ENCODE measurements at places on chromosomes 5 and 9.

DNA sequence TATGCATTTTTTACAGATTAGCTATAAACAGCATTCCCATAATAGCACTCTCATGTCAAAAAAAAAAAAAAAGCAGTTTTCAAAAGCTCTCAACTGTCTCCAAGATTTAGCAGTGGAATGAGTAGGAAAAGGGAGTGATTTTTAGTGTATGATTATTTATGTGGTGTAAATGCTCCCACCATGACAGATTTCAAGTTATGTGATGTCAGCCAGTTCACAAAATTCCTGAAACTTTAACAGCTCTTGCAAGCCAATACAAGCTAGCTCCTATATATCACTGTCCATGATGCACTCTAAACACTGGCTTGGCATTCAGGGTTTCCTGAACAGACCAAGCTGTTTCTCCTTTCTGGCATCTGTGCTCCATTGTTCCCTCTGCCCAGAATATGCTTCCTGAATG is 7.9 kb upstream of the ANKDD1B start:
- no peak for DNase-seq

DNA sequence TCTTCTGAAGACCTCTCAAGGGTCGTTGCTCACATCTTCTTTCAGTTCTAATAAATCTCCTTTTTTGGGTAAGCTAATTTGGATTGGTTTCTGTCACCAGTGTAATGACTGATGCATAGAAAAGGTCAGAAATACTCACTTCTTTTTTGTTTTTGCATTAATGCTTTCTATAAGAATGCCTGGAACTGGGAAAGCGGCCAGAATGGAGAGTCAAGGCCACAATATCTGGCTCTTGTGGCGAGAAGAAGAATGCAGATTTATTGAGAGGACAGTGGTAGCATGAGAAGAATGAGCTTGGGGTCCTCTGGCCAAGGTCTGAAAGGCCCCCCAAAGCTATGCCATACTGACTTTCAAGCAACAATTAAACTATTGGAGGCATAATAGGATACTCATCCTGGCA is 88.0 kb upstream of the SLC12A2 start:
- DNase-seq, result no peak

DNA sequence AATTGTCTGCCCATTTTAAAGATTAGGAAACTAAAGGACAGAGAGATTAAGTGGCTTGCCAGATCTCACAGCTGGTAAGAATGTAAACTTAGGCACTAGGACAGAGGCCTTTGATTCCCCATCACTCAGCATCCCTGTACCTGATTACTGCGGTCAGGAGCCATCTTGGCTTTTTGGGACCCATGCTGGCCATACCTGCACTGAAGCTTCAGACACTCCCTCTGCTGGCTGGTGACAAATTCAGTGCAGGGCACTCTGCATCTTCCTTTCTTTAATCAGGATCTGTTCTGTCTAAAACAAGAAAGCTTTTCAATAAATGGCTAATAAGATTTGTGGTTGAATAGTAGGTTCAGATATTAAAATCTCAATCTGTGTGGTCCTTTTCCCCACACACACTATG is 215.5 kb upstream of the RORB start:
- no peak for DNase-seq

DNA sequence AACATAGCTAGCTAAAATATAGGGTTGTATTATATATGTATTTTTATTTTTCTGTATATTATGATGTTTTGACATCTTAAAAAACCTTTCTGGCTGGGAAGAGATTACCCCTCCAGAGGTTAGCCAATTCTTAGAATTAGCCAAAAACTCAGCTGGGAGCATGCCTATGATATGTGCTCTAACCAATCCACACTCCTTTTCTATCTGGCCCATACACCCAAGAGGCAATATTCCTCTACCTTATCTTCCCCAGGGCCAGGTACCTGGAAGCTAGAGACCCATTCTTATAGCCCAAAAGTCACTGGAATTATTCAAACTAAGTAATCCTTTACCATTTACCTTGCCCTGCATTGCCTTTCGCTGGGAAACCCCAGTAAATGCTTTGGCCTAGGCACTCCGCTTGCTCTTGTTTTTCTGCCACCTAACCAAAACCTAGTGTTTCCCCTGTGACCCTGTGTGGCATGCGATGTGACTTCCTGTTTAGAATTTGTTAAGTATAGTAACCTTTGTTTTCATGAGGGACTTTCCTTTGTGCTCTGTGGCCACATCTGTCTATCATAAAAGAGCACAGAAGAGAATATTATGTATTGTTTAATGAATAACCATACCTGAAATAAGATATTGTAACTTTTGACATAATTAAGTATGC is 37.4 kb downstream of the CSNK1G3 start:
- DNase-seq, result peak; percentile 17

GRCh38 chr9:132027752-132028663 is 51.7 kb downstream of the MED27 start:
- DNase-seq, result no peak

DNA sequence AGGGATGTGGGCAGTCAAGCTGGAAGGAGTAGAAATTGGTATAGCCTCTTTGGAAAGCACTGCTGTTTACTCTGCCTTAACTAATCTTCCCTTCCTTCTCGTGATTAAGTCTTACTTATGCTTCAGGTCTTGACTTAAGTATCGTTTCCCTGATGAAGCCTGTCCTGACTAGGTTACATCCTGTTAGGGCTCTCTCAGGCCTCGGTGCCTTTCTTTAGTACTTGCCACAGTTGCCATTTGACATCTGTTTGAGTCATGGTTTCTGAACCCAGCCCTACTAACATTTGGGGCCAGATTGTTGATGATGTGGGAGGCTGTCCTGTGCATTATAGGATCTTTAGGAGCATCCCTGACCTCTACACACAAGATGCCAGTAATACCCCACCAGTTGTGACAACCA is 94.4 kb downstream of the GAPVD1 start:
- no peak for DNase-seq

- DNase-seq, result peak; percentile 46
Measured at GRCh38 chr9:70466976-70467561, 52.6 kb upstream of the KLF9 start.

DNA sequence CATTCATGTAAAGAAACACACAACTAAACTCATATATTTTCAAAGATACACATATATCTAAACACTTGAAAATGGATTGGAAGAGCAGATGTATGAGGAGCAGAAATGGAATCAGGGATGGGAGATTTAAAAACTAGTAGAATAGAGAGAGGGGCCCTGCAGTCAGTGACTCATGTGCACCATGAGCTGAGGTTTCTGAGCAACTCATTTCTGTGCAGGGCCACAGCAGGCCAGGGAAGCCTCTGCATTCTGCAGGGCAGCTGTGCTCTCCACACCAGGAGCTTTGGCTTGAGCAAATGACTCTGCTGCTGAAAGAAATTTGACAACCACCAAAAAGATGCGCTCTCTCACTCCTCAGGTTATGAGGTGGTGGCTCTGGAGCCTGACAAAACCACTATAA is 27.1 kb downstream of the LHX6 start:
- no peak for DNase-seq

DNA sequence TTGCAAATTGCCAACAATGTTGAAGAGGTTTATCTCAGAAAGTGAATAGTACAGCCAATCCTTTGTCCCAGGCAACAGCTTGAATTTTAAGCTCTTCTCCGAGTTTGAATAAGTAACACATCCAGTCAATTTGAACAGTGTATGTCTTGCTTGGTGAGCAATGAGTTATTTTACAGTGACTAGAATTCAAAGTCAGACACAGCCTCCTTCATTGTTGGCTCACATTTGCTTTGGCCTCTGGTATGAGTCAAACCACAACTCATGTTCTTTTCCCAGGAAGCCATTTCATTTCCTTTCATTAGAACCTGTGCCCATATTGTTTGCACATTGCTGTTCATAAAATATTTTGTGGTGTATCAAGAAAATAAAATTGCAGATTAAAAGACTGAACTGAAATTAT is 622.0 kb upstream of the DAB2 start:
- no peak for DNase-seq
